ENCODE measurements at places on chromosomes 1 and 21. TPM values are rescaled to one million over a fixed set of nuclear protein-coding genes. Genes with fewer than 3 reads are reported as not detected.

GRCh38 chr1:8027748-8028570 lies 1.9 kb upstream of the ERRFI1 start:
- DNase-seq, result no peak
- peaks cover 57% of the 10 kb centered on the region for H3K4me1 ChIP-seq
- peak overlapping the region; percentile 84 for H3K4me3 ChIP-seq
- H3K36me3 ChIP-seq, result peaks cover 5% of the 10 kb centered on the region

Gene RPTN
- total RNA-seq, result not detected

Gene THEMIS2
- 3.7 TPM for total RNA-seq

Gene NPHS2
- not detected for total RNA-seq

Gene GPR37L1
- total RNA-seq, result not detected

DNA sequence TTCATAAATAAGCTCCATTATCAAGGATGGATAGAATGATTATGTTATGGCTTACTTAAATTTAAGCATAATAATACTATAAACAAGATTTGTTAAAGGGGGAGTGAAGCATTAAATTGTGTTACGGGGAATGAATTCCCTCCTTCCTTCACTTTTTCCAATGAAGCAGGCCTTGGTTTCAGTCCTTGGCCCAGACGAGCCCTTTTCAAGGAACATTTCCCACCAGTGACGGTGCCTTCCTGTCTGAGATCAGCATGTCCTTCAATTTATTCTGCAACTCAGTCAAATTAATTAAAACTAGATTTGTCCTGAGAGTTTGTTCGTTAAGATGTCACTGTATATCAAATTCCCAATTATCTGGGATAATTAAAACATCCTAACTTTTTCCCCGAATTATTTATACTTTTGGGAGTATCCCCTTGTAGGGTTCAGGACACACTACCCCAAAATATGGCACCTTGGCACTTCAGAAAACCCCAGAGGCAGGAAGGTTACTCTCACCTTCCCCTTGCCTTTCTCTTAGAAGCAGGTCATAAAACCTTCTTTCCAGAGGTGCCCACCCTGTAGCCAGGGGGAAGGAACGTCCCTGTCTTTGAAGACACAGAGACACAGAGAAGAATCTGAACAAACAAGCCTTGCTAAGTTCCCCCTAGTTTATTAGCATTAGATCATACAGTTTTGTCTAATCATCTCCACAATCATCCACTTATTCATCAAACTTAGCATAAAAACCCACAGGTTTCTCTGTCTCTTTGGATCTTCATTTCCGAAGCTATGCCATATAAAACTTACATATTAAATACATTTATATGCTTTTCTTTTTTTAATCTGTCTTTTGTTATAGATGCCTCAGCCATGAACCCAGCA lies 86.2 kb upstream of the ARHGAP29 start:
- H3K27me3 ChIP-seq, result no peaks in the 10 kb centered on the region
- peaks cover 86% of the 10 kb centered on the region for H3K4me1 ChIP-seq

Gene DDI2
- 20.0 TPM for total RNA-seq

GRCh38 chr1:79150576-79150975 lies 144.0 kb upstream of the ADGRL4 start:
- H3K27ac ChIP-seq, result no peak overlapping the region
- no peak for DNase-seq
- H3K36me3 ChIP-seq, result no peaks in the 10 kb centered on the region
- peaks cover 21% of the 10 kb centered on the region for H3K4me1 ChIP-seq
- no peaks in the 10 kb centered on the region for H3K27me3 ChIP-seq

GRCh38 chr1:18429654-18430053 lies 51.1 kb upstream of the KLHDC7A start:
- DNase-seq, result no peak
- no peaks in the 10 kb centered on the region for H3K4me1 ChIP-seq
- H3K4me3 ChIP-seq, result no peak overlapping the region
- H3K27ac ChIP-seq, result no peak overlapping the region
- no peaks in the 10 kb centered on the region for H3K27me3 ChIP-seq

DNA sequence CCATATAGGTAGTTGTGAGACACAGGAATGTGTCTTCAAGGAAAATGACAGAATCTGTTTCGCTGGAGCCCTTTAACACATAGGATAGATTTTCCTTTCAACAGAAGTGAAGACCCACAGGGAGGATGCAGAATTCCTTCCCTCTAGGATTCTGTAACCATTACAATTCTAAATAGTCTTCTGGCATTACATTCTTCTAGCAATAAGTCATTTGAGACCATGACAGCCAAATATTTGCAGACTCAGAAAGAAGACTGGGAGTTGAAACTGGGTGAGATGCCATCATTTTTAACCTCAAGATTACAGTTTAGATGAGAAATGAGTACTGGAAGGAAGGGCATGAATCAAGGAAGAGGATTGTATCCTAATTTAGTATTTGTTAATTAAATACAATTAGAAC lies 61.6 kb downstream of the ZBTB18 start:
- H3K4me3 ChIP-seq, result peak overlapping the region; percentile 3
- peaks cover 47% of the 10 kb centered on the region for H3K4me1 ChIP-seq
- H3K36me3 ChIP-seq, result no peaks in the 10 kb centered on the region
- no peak for DNase-seq
- H3K27ac ChIP-seq, result peak overlapping the region; percentile 87
- H3K27me3 ChIP-seq, result no peaks in the 10 kb centered on the region

- H3K27ac ChIP-seq, result no peak overlapping the region
- peaks cover 14% of the 10 kb centered on the region for H3K4me1 ChIP-seq
- no peaks in the 10 kb centered on the region for H3K36me3 ChIP-seq
Observed at GRCh38 chr1:228381356-228381755, 25.3 kb downstream of the TRIM11 start.

GRCh38 chr1:167722152-167722869 lies 529 bp downstream of the MPZL1 start:
- DNase-seq, result no peak
- no peaks in the 10 kb centered on the region for H3K27me3 ChIP-seq
- H3K27ac ChIP-seq, result peak overlapping the region; percentile 67
- peaks cover 4% of the 10 kb centered on the region for H3K36me3 ChIP-seq
- peak overlapping the region; percentile 93 for H3K4me3 ChIP-seq

DNA sequence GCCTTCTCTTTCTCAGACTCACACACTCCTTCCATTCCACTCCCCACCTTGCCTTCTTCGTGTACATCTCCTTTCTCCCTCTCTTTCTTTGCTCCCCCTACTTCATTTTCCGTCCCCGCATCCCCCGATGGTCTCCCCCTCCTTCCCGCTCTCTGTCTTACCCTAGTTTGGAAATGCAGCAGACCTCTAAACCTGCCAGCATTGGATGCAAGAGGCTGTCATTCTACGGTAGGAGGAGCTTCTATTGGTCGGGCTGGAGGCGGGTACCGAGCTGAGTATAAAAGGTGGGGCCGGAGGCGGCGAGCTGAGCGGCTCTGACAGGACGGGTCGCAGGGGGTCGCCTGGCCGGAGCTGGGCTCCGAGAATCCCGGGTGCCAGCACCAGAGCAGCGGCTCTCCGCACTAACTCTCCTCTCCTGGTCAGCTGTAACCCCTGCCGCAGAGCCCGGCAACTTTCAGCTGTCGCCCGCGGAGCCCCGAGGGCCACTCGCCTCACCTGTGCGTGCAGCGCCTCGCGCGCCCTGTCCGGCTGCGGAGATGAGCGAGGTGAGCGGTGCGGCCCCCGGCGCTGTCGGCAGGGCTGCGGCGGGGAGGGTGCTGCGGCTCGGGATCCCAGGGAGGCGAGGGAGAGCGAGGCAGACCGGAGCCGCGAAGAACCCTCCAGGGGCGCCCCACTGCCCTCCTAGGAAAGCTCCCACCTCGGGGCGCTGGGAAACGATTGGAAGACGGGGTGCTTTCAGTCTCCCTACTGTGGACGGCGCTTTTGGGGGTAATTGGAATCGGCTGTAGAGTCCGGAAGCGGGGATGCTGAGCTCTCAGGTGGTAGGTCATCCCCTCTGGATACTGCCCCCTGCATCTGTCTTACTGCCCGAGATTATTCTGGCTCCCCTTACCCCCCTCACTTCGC lies at the start of gene PCP4L1:
PCP4L1 (plus strand) TSS at position 307 of the 906 bp plus-strand sequence; CDS start at position 537, 230 bp downstream.
- peak within 1 kb of the TSS; percentile 65 for H3K4me3 ChIP-seq
- peaks cover 16% of the 10 kb centered on the region for H3K4me1 ChIP-seq
- H3K27me3 ChIP-seq, result peaks cover 55% of the 10 kb centered on the region
- no peak within 1 kb of the TSS for H3K27ac ChIP-seq
- H3K36me3 ChIP-seq, result peaks cover 3% of the 10 kb centered on the region

GRCh38 chr21:29639366-29640079 lies 300.3 kb downstream of the GRIK1 start:
- no peaks in the 10 kb centered on the region for H3K36me3 ChIP-seq
- no peaks in the 10 kb centered on the region for H3K27me3 ChIP-seq
- H3K27ac ChIP-seq, result no peak overlapping the region
- H3K4me1 ChIP-seq, result peaks cover 2% of the 10 kb centered on the region
- no peak overlapping the region for H3K4me3 ChIP-seq

GRCh38 chr1:166915941-166916340 lies 39.9 kb upstream of the TADA1 start:
- no peaks in the 10 kb centered on the region for H3K36me3 ChIP-seq
- H3K27ac ChIP-seq, result no peak overlapping the region
- peaks cover 1% of the 10 kb centered on the region for H3K4me1 ChIP-seq
- DNase-seq, result no peak
- no peak overlapping the region for H3K4me3 ChIP-seq

DNA sequence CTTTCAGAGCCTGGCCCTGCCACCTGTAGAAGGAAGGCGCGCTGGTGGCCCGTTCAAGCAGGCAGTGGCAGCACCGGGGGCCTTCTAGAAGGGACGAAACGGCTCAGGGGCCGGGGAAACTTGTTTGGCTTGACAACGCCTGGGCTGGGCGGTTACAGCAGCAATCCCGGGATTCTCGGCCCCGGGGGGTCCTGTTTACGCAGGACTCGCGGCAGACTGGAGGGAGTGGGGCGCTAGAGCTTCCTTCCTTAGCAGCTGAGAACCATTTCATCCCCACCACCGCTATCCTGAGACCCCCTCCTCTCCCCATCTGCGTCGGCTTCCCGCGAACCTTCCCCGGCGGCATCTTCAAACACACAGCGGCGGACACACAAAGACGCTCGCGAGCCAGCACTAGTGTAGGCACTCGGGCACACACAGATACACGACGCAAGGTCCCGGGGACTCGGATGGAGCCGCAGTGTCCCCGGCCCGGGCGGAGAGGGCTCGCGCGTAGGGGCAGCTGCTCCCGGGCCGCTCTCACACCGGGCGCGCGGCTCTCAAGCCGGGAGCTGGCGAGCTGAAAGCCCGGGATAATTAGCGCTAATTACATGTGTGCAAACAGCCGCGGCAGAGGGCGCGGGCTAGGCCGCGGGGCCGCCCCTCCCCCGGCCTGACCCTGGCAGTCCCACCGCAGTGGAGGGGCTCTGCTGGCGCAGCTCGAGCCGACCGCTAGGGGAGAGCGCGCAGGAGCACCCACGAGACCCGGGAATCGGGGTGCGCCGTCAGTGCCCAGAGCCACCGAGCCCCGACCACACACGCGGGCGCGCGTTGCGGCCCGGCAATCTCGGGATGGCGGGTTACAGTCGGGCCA lies 271.4 kb downstream of the FOXD2 start:
- no peak overlapping the region for H3K27ac ChIP-seq
- DNase-seq, result no peak
- H3K27me3 ChIP-seq, result peaks cover 59% of the 10 kb centered on the region

Gene TTC24
- total RNA-seq, result not detected

GRCh38 chr1:66648901-66649595 lies 103.2 kb upstream of the DYNLT5 start:
- no peak for DNase-seq
- peaks cover 61% of the 10 kb centered on the region for H3K36me3 ChIP-seq
- no peak overlapping the region for H3K4me3 ChIP-seq

Gene CRP
- total RNA-seq, result not detected

DNA sequence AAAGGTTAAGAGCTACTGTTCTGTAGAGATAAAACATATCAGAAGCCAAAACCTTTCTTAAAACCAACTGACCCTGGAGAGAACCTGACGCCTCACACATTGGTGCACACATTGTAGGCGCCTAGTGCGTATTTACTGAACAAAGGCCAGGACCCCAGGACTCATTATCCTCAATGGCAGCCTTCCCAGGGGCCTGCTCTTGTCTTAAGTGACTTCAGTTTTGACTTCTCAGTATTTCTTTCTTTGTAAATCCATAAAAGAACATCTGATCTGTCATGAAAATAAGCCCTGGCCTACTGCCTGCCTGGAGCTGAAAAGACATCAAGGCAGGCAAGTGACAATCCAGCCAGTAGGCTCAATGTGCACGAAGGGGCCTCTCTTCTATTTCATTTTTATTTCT lies 27.6 kb downstream of the ABCA4 start:
- H3K4me3 ChIP-seq, result no peak overlapping the region
- H3K4me1 ChIP-seq, result peaks cover 77% of the 10 kb centered on the region
- no peaks in the 10 kb centered on the region for H3K36me3 ChIP-seq
- DNase-seq, result no peak

- H3K27me3 ChIP-seq, result peaks cover 26% of the 10 kb centered on the region
- peaks cover 2% of the 10 kb centered on the region for H3K4me1 ChIP-seq
- no peaks in the 10 kb centered on the region for H3K36me3 ChIP-seq
Observed at GRCh38 chr1:1946540-1946939, 27.5 kb upstream of the TMEM52 start.

Gene ETV3
- 27.7 TPM for total RNA-seq

DNA sequence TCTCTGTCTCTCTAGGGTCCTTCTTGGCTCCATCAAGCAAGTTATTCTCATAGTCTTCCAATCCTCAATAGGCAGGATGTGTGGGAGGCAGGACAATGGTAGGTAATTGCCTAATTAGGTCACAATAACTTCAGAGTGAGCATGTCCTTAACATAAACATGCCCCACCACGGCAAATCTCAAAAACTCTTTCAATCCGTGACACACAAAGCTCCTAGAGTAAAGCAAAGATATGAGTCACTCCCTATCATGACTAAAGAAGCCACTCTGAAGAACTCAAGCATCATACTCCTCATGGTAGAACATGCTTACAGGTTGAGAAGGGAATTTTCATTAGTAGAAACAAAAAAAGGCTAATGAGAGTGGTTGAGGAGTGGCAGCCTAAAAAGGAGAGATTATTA lies 4.9 kb downstream of the HAO2 start:
- no peak for DNase-seq
- no peak overlapping the region for H3K4me3 ChIP-seq
- no peaks in the 10 kb centered on the region for H3K4me1 ChIP-seq
- H3K27me3 ChIP-seq, result peaks cover 33% of the 10 kb centered on the region
- H3K36me3 ChIP-seq, result no peaks in the 10 kb centered on the region

Gene FOXD2
- 1.5 TPM for total RNA-seq

Gene ADGRL2
- 76.3 TPM for total RNA-seq

DNA sequence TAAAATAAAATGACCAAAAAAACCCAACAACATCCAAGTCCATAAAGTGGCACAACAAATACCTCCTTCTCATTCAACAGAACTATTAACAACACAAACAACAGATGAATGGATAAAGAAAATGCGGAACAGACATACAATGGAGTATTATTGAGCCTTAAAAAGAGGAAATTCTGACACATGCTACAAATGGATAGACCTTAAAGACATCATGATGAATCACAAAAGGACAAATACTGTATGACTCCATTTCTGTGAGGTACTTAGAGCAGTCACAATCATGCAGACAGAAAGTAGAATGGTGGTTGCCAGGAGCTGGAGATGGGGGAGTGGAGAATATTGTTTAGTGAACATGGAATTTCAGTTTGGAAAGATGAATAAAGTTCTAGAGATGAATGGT lies 42.6 kb downstream of the EYA3 start:
- no peaks in the 10 kb centered on the region for H3K4me1 ChIP-seq
- H3K27ac ChIP-seq, result no peak overlapping the region
- H3K36me3 ChIP-seq, result peaks cover 25% of the 10 kb centered on the region
- DNase-seq, result no peak
- no peak overlapping the region for H3K4me3 ChIP-seq
- no peaks in the 10 kb centered on the region for H3K27me3 ChIP-seq

- H3K27ac ChIP-seq, result peak overlapping the region; percentile 69
- no peaks in the 10 kb centered on the region for H3K27me3 ChIP-seq
- H3K36me3 ChIP-seq, result no peaks in the 10 kb centered on the region
- H3K4me3 ChIP-seq, result peak overlapping the region; percentile 83
- no peak for DNase-seq
Observed at GRCh38 chr1:89633800-89634625, 1.1 kb downstream of the LRRC8C start.

Gene KRTAP20-2
- total RNA-seq, result not detected

Measured in osteocyte (in vitro differentiated cells).